ENCODE measurements at places on chromosomes 2 and 18. TPM values are rescaled to one million over a fixed set of nuclear protein-coding genes. Genes with fewer than 3 reads are reported as not detected.

The PTPRN gene
- total RNA-seq: 0.12 TPM

The SIX3 gene
- not detected for total RNA-seq

The CD207 gene
- 0.32 TPM for total RNA-seq

The EPB41L5 gene
- total RNA-seq: 32.7 TPM

DNA sequence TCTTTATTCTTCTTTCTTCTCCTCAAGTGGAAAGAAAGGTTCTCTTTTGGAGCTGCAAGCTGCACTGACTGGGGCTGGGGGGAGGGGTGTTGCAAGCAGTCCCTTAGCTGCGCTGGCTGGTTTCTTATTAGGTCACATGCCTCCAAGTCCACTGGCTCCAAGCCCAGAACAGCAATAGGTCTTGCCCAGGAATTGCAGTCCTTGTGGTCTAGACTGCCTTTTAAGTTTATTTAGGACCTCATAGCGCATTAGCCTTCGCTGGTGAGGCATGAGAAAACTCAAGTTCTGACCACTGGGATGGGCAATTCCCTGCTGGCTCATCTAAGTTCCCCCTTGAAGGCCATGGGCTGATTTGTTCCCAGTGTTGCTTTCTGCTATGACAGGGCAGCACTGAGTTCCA lies 138.6 kb upstream of the SCN7A start:
- DNase-seq: no peak
- no peaks in the 10 kb centered on the region for H3K4me1 ChIP-seq
- H3K36me3 ChIP-seq: no peaks in the 10 kb centered on the region
- H3K27me3 ChIP-seq: no peaks in the 10 kb centered on the region

DNA sequence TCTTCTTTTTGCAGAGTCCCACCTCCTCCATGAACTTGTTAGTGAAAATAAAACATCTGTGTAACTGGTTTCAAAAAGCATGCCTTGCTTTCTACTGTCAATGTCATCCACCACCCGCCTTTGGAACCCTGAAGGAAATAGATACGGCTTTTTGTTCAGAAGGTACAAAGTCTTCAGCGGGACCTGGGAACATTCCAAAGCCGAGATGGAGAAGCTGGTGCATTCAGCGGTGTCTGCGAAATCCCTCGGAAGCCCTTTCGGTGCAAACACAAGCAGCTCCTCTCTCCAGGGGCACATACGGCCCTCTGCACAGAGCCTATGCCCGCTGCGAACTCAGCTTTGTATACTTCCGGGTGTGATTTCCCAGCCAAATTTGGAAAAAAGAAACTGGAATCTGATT lies 555.8 kb upstream of the SALL3 start:
- H3K4me3 ChIP-seq: no peak overlapping the region
- no peak for DNase-seq
- no peaks in the 10 kb centered on the region for H3K27me3 ChIP-seq
- no peak overlapping the region for H3K27ac ChIP-seq

DNA sequence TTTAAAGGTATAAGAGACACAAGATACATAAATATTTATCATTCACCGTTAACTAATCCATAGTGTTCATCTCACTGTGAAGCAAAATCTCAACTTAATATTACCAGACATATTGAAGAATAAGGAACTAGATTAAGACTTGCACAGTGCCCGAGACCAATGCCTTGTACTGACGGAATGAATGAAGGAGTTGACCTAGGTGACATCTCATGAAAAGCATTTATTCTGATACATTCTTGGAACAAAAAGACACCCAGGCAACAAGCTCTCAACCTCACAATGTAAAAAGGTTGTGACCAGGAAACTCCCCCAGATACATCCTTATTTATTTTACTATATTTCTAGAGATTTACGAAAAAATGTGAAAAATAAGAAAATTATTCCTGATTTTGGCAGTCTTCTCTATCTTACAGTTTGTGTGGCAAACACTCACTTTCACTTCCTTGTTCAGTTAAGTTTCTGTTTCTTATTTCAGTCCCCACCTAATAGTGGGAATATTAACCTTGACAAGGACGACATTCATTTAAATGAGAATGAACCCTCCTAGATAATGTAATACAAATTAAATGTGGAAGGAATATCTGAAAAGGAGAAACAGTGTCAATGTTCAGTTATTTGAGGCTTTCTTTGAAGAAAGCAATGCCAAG lies 28.4 kb downstream of the M1AP start:
- H3K4me1 ChIP-seq: no peaks in the 10 kb centered on the region
- no peak for DNase-seq
- H3K27me3 ChIP-seq: no peaks in the 10 kb centered on the region
- H3K36me3 ChIP-seq: no peaks in the 10 kb centered on the region

- no peaks in the 10 kb centered on the region for H3K27me3 ChIP-seq
- no peak overlapping the region for H3K27ac ChIP-seq
- no peak overlapping the region for H3K4me3 ChIP-seq
- H3K4me1 ChIP-seq: no peaks in the 10 kb centered on the region
Measured at GRCh38 chr2:84755096-84755495, 125.8 kb downstream of the TRABD2A start.

DNA sequence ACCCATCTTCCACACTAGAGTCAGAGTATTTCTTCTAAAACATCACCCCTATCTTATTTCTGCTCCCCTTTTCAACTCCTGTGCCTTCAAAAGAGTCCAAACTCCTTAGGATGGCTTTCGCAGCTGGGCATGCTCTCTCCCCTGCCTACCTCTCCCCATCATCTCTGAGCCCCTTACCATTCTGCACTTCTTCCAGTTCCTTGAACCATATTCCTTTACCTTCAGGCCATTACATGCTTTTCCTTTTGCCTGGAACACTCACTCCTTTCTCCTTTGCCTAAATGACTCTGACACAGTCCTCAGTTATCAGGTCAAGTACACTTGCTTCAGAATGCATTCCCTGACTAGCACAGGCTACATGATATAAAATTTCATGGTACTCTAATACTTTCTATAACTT lies 22.4 kb downstream of the APOB start:
- DNase-seq: no peak
- H3K27ac ChIP-seq: no peak overlapping the region

DNA sequence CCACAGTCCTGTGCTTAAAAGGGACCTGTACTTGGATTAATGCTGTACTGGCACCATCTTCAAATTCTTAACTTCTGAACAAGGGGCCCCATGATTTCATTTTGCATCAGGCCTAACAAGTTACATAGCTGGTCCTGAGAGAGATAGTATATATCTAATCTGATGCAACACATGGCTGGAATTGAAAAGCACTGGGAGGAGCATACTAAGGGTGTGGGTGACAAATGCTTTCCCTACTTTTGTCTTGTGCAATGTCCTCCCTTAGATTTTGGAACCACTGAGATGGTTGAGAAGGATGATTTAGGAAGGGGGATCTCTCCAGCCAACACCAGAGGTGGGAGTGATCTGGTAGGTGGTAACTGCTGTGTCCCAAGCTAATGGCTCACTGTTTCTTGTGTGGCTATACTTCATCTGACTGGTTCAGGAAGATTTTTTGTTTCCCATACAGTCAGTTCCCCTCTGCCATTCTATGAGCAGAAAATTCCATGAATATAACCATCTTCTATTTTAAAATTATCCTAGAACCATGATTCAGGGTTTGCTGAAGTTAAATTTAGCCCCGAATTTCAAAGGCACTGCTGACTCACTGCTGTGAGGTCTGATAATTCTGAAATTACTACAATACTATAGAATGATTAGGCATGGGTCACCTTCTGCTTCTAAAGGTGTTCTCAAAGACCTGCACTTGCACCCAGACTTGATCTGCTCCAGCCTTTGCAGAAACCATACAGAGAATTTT lies 108.3 kb upstream of the NCKAP5 start:
- DNase-seq: no peak
- H3K27ac ChIP-seq: no peak overlapping the region
- H3K36me3 ChIP-seq: no peaks in the 10 kb centered on the region
- no peaks in the 10 kb centered on the region for H3K4me1 ChIP-seq
- no peaks in the 10 kb centered on the region for H3K27me3 ChIP-seq
- no peak overlapping the region for H3K4me3 ChIP-seq

Measured in ovary (tissue), 10 donors.